NCI-H82 (cell line): ENCODE measurements at places on chromosomes 4 and X.

- no peak for DNase-seq
These were observed 57.2 kb upstream of the UGT2B7 start for GRCh38 chr4:69039071-69039470.

- no peak for DNase-seq
These were observed 572.0 kb upstream of the PABPC4L start for GRCh38 chr4:134773497-134774000.

DNA sequence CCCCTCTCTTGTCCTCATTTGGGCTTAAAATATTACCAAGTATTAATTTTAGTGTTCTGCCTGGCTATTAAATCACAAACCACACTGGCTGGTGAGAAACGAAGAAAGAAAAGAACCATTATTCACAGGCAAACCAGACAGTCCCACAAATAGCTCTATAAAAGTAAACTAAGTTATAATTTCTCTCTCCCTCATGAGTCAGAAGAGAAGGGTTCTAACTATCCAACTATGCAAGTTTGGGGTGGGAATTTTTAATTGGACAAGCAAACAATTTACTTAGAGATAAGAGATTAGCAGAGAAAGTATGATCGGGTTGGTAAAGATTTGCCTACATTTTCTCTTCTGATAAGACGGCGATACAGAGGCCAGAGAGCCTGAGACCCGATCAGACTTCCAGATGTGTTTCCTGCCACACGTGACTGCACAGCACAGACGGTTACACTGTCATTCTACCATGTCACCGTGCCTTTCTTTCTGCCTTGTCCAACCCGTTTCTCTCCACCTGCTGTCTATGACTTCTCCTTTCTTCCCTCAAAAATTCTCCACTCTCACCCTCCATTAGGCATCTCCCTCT lies 52.3 kb downstream of the MEPE start:
- DNase-seq = no peak

DNA sequence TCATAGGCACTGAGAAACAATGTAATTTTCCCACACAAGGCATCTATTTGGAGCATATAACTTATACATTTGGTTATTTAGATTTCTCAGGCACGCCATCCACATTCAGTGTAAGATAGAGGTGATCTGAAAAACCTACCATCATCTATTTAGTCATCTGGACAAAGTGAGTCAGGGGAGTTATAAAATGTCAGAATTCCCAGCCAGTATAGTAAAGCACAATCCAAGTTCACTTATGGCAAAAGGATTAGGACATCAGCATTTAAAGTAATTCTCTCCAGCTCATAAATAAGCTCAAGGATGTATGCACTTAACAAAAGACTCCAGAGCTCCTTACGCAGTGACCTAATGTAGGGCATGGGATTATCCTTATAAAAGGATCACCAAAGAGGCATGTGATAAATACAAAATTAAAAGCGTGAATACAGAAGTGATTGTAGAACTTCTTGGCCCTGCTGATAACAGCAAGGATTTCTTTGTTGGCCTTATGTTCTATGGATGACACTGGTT lies 65.3 kb upstream of the DCLK2 start:
- peak; percentile 88 for DNase-seq

DNA sequence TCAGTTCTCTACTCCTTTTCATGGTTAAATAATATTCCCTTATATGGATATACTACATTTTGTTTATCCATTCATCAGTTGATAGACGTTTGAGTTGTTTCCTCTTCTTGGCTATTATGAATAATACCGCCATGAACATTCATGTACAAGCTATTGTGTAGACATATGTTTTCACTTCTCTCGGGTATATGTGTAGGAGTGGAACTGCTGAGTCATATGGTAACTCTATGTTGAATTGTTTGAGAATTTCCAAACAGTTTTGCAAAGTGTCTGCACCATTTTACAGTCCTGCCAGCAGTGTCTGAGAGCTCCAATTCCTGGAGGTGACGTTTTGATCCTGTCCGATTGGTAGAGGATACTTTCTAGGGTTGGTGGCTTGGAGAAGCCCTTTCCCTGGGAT lies 23.6 kb downstream of the PLAC1 start:
- no peak for DNase-seq

DNA sequence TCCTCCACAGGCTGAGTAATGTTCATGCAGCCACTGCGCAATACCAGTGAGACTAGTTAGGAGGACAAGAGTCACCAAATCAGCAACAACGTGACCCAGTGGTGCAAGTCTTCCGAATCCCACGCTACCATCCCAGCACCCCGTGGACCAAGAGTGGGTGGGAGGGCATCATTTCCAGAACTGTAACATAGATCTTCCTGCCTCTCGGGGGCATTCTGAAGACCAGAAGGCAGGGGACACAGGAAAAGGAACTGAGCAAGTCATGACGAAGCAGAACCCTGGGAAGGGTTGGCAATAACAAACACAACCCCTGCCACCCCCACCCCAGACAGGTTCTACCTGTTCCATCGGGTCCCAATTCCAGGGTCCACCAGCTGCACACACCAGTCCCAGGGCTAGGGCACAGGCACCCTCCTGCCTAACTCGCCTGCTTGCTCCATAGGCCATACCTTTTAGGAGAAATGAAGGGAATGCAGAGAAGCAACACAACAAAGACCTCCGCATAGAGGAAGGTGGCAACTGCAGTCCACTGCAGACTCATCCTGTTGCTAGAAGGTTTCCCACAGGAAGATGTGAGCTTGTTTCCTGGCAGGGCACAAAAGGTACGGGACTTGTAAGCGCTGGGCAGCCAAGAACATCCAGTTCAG lies 1.4 kb downstream of the BCAP31 start:
- DNase-seq = no peak
